ENCODE measurements at places on chromosomes 7 and 10.

- no peak for DNase-seq
Observed at GRCh38 chr7:127644484-127644883, 7.5 kb upstream of the SND1 start.

- DNase-seq, result no peak
Observed at GRCh38 chr7:29629507-29629906, 65.9 kb downstream of the PRR15 start.

- no peak for DNase-seq
Observed at GRCh38 chr7:107446988-107447387, 22.9 kb upstream of the GPR22 start.

- DNase-seq, result peak; percentile 45
Observed at GRCh38 chr7:25758559-25758958, 393.4 kb upstream of the NFE2L3 start.

DNA sequence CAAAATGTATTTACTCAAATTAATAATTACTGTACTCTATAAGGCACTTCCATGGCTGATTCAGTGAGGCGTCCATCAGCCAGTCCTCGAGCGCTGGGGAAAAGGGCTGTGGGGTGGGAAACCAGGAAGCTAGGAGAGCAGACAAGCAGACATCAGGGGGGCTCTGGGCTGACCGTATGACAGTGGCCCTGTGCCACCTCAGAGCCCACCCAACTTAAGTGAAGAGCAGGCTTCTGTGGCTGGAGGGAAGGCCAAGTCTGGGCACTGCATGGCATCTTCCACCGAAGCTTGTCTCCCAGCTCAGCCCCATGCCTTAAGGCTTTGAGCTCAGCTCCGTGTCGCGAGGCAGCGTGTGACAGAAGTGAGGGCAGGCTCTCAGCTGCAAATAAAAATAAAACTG lies 464.5 kb upstream of the ZMIZ1 start:
- DNase-seq, result no peak

DNA sequence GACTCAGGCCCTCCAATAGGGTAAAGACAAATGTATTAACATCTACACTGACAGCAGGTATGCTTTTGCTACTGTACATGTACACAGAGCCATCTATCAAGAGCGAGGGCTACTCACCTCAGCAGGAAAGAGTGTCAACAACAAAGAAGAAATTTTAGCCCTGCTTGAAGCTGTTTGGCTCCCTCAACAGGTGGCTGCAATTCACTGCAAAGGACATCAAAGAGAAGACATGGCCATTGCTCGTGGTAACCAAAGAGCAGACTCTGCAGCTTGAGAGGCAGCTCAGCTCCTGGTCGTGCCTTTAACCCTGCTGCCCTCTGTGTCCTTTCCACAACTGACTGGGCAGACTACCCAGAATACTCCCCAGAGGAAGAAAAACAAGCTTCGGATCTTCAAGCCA lies 5.1 kb downstream of the AKR1B15 start:
- no peak for DNase-seq

DNA sequence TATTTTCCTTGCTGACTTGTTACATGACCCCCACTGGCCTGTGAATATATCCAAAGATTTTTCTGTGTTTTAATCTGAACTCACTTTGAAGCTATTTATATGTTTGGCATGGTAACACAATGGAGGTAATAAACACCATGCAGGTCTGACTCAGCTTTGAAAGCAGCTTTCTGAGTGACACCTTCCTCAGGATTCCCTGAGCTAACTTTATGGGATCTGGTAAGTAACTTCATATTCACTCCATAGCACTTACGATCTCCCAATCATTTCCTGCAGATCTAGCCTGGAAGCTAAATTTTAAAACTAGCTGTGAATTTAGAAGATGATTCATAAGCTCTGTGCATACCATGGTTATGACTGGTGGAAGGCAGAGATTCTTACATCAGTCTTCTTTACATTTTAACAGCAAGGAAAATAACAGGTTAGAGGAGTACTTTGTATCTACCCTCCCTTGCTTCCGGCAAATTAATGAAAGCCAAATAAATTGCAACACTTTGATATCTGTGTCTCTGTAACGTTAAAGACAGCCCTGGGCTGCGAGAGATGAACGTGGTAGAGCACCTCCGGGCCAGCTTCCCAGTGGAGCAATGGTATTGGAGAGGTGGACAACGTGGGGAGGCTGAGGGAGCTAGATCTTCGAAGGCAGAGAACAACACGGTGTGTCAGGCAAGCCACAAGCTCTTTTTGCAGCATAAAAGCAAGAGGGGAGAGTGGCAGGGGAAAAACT lies 170.2 kb upstream of the KLF14 start:
- DNase-seq, result no peak

DNA sequence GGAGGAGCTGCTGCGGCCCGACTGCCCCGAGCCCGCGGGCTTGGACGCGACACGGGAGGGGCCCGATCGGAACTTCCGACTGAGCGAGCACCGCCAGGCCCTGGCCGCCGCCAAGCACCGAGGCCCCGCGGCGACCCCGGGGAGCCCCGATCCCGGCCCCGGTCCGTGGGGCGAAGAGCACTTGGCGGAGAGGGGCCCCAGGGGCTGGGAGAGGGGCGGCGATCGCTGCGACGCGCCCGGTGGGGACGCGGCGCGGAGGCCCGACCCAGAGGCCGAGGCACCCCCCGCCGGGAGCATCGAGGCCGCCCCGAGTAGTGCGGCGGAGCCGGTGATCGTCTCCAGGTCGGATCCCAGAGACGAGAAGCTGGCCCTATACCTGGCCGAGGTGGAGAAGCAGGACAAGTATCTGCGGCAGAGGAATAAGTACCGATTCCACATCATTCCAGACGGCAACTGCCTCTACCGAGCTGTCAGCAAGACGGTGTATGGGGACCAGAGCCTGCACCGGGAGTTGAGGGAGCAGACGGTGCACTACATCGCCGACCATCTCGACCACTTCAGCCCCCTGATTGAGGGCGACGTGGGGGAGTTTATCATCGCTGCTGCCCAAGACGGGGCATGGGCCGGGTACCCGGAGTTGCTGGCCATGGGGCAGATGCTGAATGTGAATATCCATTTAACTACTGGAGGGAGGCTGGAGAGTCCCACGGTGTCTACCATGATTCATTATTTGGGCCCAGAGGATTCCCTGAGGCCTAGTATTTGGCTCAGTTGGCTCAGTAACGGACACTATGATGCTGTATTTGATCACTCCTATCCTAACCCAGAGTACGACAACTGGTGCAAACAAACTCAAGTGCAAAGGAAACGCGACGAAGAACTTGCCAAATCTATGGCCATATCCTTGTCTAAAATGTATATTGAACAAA lies 1.4 kb downstream of the OTUD1 start:
- DNase-seq, result no peak

GRCh38 chr7:2810682-2811415 lies 33.3 kb downstream of the GNA12 start:
- DNase-seq, result no peak

- DNase-seq, result no peak
Observed at GRCh38 chr10:64211466-64211865, 690.3 kb downstream of the REEP3 start.

DNA sequence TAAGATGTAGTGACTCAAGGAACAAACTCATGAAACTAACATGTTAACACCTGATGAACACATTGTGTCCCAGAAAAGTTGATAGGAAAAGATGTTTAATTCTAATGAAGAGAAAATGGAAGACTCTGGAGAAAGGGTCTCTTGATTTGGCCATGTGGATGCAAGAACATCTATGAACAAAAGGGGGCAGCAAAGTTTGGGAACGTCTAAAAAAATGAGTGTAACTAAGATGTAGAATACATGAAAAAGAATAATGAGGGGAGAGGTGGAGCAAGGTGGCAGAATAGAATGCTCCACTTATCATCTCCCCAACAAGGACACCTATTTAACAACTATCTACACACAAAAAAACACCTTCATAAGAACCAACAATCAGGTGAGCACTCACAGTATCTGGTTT lies 805.1 kb downstream of the TNS3 start:
- DNase-seq, result no peak

GRCh38 chr10:115829521-115830205 lies 443.3 kb downstream of the GFRA1 start:
- no peak for DNase-seq

- peak; percentile 78 for DNase-seq
Observed at GRCh38 chr7:30430276-30430675, 48.3 kb downstream of the NOD1 start.

- no peak for DNase-seq
Observed at GRCh38 chr10:49784681-49785080, 22.6 kb upstream of the OGDHL start.

DNA sequence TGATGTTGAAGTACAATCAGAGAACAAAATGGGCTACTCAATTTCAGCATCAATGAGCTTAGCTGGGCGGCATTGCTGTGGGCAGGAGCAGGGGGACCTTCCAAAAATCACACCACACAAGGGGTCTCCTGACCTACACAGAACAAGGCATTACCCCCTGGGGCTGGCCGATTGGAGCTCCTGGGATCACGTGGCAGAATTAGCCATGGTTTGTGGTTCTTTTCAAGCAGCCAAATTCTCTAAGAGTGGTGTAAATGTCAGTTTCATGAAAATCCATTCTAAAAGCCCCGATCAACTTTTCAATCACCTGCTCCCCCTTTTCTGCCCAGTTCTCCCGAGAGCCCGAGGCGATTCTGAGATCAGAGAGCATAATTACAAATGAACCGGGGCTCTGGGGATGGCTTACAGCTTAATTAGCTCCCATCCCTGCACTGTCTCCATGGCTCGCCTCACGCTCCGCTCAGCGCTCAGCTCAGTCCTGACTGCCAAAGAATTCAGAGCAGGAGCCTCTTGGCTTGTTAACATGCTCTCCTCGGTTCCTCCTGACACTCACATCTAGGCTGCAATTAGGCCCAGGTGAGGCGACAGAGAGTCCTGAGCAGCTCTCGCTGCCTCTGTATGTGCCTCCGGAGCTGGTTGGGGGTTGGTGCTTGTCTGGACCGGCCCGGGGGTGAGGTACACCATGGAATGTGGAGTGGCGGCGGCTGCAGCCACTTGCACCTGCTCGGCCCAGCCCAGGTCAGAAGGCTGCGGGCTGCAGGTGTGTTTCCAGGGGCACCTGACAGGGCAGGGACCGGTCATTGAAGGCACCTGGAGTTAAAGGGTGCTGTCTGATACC lies 111.8 kb downstream of the WDR11 start:
- DNase-seq, result no peak

GRCh38 chr7:157539521-157539920 lies 202.7 kb downstream of the DNAJB6 start:
- no peak for DNase-seq

- no peak for DNase-seq
Observed at GRCh38 chr10:61110936-61111335, 167.0 kb upstream of the RHOBTB1 start.

GRCh38 chr7:42993038-42993437 lies 60.9 kb downstream of the MRPL32 start:
- no peak for DNase-seq

DNA sequence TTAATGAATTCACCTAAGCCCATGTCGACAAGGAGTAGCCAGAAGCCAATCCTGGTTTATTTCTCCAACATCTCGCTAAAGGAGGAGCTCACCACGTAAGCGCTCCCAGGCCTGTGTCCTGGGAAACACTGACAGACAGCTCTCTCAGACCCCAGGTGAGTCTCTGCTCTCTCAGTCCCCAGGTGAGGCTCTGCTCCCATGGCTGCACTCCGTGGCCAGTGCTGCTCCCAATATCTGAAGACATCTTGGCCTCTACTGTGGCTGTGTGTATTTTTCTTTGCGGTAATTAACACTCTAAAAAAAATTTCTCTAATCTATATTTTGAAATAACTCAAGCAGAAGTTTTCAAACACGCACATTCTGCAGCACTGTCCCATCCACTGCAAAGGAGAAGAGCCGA lies 564.5 kb downstream of the PTPRN2 start:
- DNase-seq, result no peak

DNA sequence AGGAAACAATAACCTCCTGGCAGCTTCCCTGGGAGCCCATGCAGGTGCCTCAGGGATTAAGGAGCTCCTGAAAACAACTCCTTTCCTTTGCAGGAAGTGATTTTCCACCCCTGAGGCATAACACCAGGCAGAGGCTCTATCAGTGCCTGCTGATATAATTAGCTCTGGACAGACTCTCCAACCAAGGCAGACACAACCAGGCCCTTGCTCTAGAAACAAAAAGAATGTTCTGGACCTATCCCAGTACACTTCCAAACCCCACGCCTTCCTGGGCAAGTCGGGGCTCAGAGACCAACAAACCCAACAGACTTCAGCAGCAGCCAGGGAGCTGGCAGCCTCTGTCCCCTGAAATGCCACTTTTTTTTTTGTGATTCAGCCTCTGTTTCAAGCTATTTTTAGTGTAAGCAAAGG lies 247.1 kb downstream of the KCNMA1 start:
- DNase-seq, result no peak

- no peak for DNase-seq
Observed at GRCh38 chr10:28949005-28950004, 272.0 kb downstream of the BAMBI start.

DNA sequence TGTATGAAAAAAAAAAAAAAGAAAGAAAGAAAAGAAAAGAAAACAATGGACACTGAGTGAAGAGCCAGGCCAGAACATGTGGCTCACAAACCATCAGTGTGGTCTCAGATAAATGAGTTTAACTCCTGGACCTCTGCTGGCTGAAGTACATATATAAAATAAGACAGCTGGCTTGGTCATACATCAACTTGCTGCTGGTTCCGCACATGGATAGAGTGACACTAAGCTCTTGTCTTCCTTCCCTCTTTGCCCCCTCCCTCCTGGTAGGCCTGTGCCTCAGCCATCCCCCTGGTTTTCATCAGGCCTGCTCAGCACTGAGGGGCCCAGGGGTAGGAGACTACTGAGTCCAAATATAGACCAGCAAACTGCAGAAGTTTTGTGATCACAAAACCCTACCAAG lies 58.1 kb upstream of the DGKI start:
- no peak for DNase-seq

DNA sequence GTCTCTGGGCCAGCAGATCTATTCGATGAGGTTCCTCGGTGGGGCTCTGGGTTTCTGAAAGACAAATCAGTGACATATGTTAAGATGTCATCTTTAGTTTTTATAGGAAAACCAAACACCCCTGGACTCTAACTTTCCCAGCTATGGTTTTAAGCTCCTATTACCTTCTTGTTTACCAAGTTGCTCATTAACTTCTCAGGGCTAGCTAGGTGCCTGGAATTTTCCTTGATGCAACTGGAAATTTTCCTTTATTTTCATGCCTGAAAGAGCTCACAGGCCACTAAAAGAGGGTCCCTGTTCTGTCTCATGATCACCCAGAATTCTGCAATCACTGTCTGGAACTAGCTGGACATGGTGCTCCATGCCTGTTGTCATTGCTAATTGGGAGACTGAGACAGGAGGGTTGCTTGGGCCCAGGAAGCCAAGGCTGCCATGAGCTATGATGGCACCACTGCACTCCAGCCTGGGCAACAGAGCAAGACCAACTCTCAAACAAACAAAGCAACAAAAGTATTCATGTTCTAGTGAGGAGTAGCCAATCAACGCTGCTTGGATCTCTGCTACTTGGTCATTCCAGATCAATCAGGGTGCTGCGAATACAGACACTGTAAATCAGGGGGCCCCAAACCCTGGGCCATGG lies 1173.5 kb upstream of the AUTS2 start:
- no peak for DNase-seq

- DNase-seq, result no peak
Observed at GRCh38 chr10:128528167-128528566, 401.9 kb upstream of the MKI67 start.

- DNase-seq, result no peak
Observed at GRCh38 chr10:44725404-44725803, 185.7 kb upstream of the TMEM72 start.
